Kidney epithelial cell (primary cell): ENCODE measurements at places on chromosomes 1 and 21.

DNA sequence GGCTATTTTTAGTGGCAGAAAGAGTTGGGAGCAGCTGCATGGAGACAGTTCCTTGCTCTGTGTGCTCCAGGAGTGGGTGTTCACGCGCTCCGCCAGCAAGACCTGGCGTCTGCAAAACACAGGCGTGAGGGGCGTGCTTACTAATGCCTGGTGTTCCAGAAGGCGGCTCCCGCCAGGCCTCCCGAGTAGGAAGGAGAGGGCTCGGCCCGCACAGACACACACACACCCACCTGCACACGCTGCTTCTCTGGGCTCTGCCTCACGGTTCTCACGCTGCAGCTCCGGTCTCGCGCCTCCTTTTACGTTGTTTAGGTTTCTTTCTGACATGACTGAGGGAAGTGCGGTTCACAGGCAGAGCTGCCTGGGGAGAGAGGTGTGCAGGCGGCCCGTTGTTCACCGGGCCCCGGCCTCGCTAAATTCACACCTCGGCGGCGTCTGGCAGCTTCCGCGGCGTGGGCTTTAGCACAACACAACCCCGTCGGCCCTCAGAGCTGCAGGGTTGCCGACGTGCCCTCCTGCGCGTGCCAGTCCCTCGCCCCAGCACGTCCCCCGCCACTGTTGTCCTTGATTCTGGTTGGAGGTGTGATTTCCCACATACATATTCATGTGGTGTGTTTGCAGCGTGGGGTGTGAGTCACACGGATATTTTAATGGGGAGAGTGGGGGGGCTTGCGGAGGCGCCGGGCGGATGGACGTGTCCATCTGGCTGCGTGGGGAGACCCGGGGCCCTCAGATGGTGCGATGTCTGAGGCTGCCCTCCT, 77.0 kb downstream of the SKI start:
- no peak for DNase-seq

- no peak for DNase-seq
Observed at GRCh38 chr1:8533907-8534306, 216.0 kb downstream of the SLC45A1 start.

DNA sequence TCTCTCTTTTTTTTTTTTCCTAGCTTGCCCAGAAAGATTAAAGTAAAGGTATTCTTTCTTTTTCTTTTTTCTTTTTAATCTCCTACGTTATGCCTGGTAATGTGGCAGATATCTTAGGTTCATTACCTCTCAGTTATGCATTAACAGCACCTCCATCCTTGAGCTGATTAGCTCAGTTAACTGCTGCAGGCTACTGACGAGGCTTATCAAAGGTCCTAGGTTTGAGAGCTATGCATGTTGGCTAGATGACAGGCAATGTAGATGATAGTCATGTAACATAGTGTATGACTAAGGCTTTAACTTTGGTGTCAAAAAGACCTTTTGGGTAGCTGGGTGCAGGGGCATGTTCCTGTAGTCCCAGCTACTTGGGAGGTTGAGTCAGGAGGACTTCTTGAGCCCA, 53.7 kb upstream of the CACYBP start:
- DNase-seq = no peak

GRCh38 chr1:11925938-11926292, 312 bp downstream of the KIAA2013 start:
- DNase-seq = no peak

- DNase-seq = no peak
Observed at GRCh38 chr1:35797380-35797779, 10.4 kb upstream of the AGO4 start.

DNA sequence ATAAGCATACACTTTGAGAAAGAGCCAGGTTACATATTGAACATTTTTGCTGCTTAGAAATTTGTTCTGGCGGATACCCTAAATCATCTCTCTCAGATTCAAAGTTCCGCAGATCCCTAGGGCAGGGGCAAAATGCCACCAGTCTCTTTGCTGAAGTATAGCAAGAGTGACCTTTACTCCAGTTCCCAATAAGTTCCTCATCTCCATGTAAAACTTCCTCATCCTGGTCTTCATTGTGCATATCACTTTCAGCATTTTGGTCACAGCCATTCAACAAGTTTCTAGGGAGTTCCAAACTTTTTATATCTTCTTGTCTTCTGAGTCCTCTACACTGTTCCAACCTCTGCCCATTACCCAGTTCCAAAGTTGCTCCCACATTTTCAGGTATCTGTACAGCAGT, 23.3 kb upstream of the LYPD8 start:
- DNase-seq = no peak

GRCh38 chr1:197921235-197922069, 4.3 kb downstream of the LHX9 start:
- no peak for DNase-seq

DNA sequence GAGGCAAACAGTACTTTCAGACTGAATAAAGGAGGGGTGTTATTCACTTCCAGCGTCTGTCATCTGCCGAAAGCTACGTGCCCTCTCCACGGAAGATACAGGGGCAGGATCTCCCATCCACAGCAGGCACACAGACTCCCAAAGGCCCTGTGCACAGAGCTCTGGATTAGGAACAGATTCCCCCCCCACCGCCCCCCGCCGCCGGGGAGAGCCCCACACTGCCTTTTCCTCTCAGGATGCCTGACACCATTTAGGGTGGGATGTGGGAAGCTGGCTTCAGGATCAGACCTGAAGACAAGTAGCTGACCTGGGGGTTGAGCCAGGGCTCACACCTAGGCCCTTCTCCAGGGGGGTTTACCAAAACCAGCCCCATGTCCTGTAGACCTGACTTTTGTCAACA, 8.4 kb upstream of the TCP10L start:
- DNase-seq = no peak

DNA sequence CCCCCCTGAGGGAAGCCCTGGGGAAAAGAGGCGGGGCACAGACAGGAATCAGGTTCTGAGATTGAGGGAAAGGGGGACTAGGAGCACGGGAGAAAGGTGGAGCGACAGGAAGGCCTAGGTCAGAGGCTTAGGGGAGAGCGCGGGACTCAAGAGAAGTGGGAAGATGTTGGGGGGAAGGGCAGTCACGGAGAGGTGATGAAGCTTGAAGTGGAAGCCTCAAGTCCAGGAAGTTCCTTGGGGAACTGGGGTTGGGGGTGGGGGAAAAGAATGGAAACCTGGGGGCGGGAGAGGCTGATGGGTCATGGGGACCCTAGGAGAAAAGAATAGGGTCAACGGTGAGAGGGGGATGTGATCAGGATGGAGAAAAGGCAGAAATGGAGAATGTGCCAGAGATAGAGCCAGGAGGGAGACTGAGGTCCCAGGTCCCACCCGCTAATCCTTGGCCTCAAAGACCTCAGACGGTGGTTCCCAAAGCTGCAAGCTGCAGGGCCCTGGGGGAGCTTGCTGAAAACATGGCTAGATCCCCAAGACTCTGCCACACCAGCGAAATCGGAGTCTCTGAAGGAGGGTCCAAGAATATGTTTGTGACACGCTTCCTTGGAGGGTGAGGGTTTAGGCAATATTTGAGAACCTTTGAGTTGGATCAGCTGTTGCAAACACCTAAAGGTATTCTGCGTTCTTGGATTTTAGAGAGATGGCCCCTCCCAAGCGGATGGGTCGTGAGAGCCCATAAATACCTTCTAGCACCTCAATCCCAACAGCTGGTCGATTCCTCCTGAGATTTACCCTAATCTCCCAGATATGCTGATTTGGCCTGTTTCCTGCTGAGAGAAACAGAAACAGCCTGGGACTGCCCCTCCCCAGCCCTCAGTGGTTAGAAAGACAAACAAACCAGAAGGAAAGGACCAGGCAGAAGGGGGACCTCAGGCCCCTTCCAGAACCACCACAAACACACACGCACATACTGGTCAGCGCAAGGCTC, 3.6 kb downstream of the C1orf232 start:
- no peak for DNase-seq

- DNase-seq = no peak
Observed at GRCh38 chr1:203069030-203069747, 16.6 kb downstream of the MYOG start.

GRCh38 chr1:226643611-226644540, 95.2 kb downstream of the ITPKB start:
- no peak for DNase-seq

DNA sequence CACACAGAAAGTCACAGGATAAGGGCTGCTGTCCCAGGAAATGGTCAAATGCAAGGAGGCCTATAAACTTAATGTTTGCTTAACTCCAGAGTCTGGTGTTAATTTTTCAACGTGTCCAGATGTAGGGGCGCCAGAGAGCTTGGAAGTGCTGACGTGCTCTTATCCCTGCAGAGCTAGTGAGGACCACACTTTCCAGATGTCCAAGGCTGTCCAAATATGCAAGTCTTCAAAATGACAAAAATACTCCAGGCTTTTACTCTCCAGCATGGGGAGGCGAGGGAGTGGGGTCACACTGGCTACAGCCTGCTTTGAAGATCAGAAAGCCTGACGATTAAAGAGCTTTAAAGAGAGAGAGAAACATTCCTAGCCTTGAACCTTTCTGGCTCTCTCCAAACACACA, 57.6 kb downstream of the ABCA4 start:
- no peak for DNase-seq

GRCh38 chr1:172972258-172972657, 78.5 kb downstream of the TNFSF18 start:
- no peak for DNase-seq
